Adrenal gland (tissue), 19 donors: ENCODE measurements at places on chromosomes 2 and 18. TPM values are rescaled to one million over a fixed set of nuclear protein-coding genes. Genes with fewer than 3 reads are reported as not detected.

IL36A gene
- not detected for polyA plus RNA-seq

PLGLB2 gene
- 13.6 TPM for polyA plus RNA-seq

DNA sequence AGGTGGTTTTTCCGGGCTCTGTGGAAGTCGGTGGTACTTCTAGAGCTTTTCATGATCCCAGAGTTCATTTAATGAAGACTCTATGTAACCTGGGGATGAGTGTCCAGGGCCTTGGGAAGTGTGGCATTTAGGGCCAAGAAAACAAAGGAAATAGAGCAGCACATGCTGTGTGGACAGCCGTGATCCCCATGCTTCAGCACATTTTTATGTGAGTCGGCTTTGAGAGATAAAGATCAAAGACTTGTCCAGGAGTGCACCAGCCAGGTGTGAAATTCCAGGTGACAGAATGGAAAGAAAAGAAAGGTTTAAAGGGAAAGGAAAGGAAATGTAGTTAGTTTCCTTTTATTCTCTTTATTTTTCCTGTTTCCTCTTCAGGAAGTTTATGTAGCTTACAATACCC, 258.0 kb upstream of the NRP2 start:
- H3K27ac ChIP-seq = no peak overlapping the region
- no peaks in the 10 kb centered on the region for H3K4me1 ChIP-seq
- DNase-seq = no peak
- no peaks in the 10 kb centered on the region for H3K27me3 ChIP-seq
- no peaks in the 10 kb centered on the region for H3K36me3 ChIP-seq

DNA sequence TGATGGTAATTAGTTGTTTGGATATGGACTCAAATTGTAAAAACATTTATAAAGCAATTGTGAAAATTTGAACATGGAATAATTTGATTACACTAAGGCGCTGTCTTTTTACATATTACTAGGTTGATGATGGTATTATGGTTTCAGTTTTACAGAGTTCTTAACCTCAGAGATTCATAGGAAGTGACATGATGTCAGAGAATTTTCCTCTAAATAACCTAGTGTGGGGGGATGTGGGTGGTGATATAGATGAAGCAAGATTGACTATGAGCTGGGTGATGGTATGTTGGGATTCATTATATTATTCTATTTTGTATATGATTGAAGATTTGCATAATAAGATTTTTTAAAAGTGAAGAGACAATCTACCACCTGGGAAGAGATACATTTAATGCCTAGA, 45.9 kb upstream of the ATP5MC3 start:
- H3K36me3 ChIP-seq = no peaks in the 10 kb centered on the region
- no peak overlapping the region for H3K4me3 ChIP-seq
- H3K27me3 ChIP-seq = peaks cover 15% of the 10 kb centered on the region
- no peak overlapping the region for H3K27ac ChIP-seq
- DNase-seq = no peak

GRCh38 chr2:231038483-231039293, 1.4 kb downstream of the C2orf72 start:
- no peak for DNase-seq
- no peaks in the 10 kb centered on the region for H3K4me1 ChIP-seq
- H3K27me3 ChIP-seq = peaks cover 26% of the 10 kb centered on the region
- H3K27ac ChIP-seq = no peak overlapping the region
- no peaks in the 10 kb centered on the region for H3K36me3 ChIP-seq

- no peak for DNase-seq
- H3K4me1 ChIP-seq = no peaks in the 10 kb centered on the region
- no peak overlapping the region for H3K27ac ChIP-seq
- H3K4me3 ChIP-seq = no peak overlapping the region
- H3K27me3 ChIP-seq = no peaks in the 10 kb centered on the region
Observed at GRCh38 chr2:115580784-115581183, 1138.3 kb downstream of the DPP10 start.

DNA sequence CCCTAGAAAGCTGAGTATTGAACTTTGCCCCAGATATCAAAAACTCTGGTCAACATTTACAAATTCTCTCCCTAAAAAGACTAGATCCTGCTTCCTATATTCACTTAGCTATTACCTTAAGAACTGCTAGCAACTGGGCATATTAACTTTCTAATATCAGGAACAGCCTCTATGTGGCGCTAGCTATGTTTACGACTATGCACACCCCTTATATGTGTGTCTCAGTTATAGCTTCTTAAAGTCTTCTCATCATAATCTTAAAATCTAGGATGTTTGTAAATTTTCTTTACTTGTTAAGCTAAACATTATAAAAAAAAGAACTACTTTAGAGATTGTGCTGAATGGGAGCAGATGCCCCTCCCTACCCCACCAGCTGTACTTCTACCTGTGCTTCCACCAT, 1.7 kb upstream of the STAMBP start:
- DNase-seq = no peak
- no peaks in the 10 kb centered on the region for H3K4me1 ChIP-seq
- H3K27me3 ChIP-seq = no peaks in the 10 kb centered on the region
- H3K36me3 ChIP-seq = no peaks in the 10 kb centered on the region
